ENCODE measurements at places on chromosomes 3 and 15.

- no peak for DNase-seq
Measured at GRCh38 chr3:126659915-126660886, 5.3 kb upstream of the TXNRD3 start.

- DNase-seq = no peak
Measured at GRCh38 chr3:37190667-37191066, 16.3 kb upstream of the LRRFIP2 start.

DNA sequence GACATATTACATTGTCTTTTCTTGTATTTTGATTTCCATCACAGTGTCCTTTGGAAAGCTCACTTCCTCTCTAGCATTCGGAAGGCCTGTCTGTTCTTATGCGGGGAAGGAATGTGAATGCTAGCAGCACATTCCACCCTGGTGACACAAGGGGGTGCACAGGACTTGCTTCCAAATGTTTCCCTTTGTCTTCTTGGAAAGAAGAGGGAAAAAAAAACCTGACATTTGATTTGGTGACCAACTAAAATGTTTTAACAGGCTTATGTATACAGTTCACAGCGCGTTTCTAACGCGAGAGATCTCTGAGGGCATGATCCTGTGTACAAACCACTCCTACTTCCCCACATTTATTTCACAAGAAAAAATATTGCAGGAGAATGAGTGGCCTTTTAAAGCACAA lies 107.6 kb upstream of the FXR1 start:
- DNase-seq = peak; percentile 59

- DNase-seq = no peak
Measured at GRCh38 chr3:184255291-184256039, 5.9 kb downstream of the CAMK2N2 start.

DNA sequence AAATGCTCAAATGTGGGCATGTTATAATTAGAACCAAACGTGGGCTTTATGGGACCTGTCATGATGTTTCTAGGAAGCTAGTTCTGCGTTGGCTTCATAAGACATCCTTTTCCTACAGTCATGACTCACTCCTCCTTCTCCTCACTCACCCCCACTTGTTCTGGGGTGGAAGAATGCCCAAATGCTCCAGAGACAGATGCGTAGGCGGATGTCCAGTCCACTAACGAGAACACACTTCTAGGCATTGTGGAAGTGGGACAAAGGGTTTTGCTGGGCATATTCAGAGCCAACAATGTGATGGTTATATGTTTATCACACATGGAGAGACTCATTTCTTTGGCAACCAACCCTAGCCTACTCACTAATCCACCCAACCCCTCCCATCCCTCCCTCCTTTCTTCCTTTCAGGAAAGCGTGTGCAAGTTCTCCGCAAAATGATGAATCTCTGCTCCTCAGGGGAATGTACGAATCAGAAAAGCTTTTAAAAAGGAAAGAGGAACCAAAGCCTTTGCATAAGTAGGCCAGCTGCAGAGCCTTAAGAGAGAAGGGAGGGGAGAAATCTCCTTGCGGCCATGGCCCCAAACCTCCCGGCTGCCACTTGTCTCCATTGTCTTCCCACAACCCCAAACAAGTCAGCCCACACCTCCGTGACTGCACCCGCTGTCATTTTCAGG lies 123.0 kb upstream of the SPRED1 start:
- peak; percentile 96 for DNase-seq

DNA sequence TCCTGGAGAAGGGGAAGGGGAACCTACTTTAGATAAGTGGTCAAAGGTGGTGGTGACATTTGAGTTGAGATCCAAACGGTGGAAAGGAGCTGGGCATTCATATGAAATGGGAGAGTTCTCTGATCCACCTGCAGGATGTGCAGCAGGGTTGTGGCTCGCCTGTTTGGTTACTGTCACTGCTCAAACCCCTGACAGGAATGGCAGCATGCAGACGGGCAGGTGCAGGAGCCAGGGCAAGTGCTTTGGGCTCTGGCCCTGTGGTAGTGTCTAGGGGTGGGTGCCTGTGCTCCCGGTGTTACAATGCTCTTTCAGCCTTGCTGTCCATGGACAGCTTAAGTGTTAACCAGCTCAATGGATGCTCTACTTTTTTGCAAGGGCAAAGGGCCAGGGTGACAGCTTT lies 18.5 kb downstream of the PAQR9 start:
- DNase-seq = no peak

DNA sequence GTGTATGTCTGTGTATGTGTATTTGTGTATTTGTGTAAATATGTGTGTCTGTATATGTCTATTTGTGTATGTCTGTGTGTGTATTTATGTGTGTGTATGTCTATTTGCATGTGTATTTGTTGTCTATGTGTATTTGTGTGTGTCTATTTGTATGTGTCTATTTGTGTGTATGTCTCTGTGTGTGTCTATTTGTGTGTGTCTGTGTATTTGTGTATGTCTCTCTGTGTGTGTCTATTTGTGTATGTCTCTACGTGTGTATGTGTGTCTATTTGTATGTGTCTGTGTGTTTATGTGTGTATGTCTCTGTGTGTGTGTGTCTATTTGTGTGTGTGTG lies 30.4 kb downstream of the PTH1R start:
- DNase-seq = no peak

DNA sequence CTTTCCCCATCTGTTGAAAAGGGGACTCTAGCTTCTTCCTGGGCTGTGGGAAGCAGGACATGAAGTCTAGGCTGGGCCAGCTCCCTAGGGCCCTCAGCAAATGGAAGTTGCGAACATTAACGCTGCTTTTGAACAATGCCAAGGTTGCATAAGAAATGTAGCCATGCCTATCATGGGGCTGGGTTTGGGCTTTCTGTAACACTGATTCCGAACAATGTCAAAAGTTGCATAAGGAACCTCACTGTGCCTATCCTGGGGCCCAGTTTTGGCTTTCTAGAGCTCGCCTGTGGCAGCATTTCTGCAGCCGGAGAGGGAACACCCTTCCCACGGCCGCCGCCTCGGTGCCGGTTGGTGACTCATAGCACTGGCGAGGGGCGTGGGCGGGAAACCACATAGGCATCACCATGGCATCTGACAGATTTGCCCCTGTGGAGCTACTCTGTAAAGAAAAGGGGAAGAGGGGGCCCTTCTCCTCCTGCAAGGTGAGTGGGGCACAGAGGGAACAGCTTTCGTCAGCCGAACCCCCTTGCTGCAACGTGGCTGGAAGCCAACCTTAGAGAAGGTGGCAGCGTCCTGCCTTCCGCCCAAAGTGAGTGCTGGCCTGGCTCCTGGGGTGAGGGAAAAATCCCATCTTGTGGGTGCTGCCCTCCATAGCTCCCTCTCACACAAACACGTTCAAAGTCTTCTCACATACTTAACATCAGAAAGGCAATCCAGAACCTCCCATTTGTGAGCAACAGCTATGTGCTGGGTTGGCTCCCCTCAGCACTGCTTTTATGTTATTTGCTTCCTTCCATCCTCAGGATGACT lies 46.6 kb upstream of the ATP2B2 start:
- peak; percentile 92 for DNase-seq

DNA sequence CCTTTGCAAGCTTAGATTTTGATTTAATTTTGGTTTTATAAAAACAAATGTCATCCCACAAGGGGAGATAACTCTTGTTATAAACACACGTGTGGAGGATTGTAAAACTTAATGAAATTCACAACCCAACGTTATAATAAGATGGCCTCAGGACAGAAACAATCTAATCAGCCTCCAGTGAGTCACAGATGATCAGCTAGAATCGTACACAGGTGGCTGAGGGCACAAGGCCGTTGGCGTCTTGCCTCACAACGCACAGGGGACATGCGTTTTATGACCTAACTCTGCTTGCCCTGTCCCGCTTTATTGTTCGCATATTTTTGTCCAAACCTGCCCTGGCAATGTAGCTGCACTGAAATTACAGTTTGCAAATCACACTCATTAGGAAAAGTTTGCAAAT lies 121.9 kb upstream of the PDZRN3 start:
- no peak for DNase-seq

GRCh38 chr3:29195056-29195455 lies 85.8 kb upstream of the RBMS3 start:
- DNase-seq = no peak
